ENCODE measurements at places on chromosomes 3 and 15.

DNA sequence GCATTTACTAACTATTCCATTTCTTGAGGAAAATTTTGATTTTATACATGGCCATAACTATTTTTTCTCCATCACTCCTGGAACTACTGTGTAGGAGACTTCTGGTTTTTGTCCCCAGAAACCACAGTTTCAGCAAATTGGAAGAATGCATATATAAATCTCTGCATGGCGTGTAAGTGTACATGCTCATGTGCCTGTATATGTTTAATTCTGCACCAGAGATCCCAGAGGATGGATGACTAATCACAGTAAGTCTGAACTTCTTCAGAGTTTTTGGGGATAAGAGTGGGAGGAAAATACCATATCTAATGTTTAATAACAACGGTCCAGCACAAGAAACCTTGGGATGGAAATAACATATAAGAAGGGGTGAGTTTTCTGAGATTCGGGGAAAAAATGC lies 10.9 kb upstream of the COL6A6 start:
- no peak for DNase-seq

DNA sequence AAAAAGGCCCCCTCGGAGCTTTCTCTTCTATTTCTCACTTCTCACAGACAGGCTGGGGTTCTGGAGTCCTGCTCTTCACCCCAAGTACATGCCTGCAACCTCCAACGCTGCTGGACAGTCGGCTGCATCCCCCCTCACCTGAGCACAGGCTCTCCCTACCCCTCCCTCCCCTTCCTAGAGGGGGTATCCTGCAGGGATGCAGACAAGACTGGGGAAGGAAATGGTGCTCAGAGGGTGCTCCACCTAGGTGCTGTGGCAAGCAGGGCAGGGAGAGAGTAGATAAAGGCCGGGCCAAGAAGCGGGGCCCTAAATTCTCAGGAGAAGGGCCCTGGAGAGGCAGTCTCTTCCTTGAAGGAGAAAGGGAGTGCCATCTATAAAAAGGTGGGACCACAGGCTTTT lies 7.0 kb upstream of the STRA6 start:
- no peak for DNase-seq

- no peak for DNase-seq
Measured at GRCh38 chr15:36497901-36498300, 81.5 kb upstream of the CDIN1 start.

GRCh38 chr3:107430214-107430995 lies 53.2 kb downstream of the CCDC54 start:
- peak; percentile 55 for DNase-seq

DNA sequence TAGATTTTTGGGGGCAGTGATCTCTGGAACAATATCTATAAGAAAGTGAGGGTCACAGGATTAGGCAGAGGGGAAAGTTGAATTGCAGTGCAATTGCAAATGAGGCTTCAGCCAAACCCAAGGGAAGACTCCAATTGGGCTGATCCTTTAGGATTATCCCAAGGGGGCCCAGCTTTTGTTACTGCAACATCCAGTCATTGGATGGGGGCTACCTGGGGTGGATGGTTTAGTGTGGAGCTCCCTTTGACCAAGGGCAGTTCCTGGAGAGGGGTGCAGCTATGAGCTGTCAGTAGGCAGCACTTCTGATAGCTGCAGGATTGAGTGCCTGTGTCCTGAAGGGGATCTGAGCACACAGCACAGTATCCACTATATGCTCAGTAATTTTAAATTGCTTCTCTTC lies 355.2 kb upstream of the AZI2 start:
- no peak for DNase-seq

DNA sequence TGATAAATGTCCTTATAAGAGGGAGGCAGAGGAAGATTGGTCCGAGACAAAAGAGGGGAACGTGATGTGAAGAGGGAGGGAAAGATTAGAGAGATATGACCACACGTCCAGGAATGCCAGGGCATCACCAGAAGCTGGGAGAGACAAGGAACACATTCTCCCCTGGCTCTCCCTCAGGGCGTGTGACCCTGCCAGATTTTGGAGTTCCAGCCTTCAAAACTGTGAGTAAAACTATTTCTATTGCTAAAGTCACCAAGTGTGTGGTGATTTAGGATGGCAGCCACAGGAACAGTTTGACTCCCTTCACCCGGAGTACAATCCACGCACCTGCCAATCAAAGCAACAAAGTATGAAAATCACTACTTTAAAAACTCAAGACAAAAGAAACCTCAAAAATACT lies 32.1 kb upstream of the TJP1 start:
- no peak for DNase-seq

GRCh38 chr3:161690299-161690620 lies 193.7 kb downstream of the OTOL1 start:
- DNase-seq, result no peak

GRCh38 chr3:127077505-127078064 lies 94.7 kb downstream of the PLXNA1 start:
- no peak for DNase-seq

- no peak for DNase-seq
Measured at GRCh38 chr15:88674661-88675060, 35.8 kb downstream of the ISG20 start.

GRCh38 chr15:70488002-70488605 lies 275.3 kb downstream of the UACA start:
- DNase-seq, result peak; percentile 8

GRCh38 chr3:122694966-122695365 lies 14.3 kb downstream of the PARP14 start:
- DNase-seq, result no peak

DNA sequence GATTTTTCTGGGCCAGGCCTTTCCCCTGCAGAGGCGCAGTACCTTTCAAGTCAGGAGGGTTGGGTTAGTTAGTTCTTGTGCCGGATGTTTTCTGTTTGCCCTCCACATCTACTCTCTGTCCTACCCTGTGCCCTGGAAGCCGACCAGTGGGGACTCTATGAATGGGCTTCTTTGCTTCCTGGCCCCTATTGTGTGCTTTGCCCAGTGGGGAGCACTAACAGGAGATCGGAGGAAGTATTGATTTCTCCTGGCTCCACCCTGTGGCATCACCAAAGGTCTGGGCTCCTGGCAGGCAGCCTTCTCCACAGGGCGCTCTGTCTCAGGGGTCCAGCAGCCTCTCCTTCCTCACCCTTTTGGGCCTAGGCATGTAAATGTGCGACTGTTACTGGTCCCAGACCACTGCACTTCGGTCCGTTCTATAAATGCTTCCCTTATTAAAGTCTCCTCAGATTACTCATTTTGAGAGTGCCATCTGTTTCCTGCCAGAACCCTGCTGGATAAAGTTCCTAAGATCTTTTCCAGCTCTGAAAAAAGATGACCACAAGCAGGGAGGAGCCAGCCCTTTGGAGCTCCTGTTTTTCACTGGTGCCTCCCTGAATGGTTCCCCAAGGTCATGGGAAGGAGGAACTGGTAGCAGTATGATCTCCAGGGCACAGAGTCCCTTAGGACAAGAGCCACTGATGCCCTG lies 44.5 kb downstream of the CTDSPL start:
- no peak for DNase-seq

GRCh38 chr3:17709236-17709810 lies 33.1 kb downstream of the TBC1D5 start:
- no peak for DNase-seq

DNA sequence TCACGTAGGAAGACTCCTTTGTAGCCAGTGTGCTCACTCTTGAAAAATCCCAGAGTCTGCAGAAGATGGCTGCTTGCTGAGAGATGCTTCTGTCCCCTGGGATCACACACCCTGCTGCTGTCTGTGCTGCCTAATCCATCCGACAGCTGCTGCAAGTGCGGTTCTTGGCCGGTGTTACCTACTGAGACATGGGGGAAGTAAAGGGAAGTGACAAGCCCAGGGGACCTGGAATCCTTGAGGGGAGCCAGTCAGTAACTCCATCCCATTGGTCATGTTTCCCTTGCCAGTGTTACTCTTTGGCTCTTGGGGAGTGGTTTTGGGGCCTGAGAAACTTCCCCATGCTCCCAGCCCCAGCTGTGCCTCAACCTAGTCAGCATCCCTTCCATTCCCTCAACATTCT lies 8.3 kb upstream of the CPNE9 start:
- no peak for DNase-seq

- DNase-seq, result no peak
Measured at GRCh38 chr3:65485826-65486469, 552.8 kb downstream of the MAGI1 start.

DNA sequence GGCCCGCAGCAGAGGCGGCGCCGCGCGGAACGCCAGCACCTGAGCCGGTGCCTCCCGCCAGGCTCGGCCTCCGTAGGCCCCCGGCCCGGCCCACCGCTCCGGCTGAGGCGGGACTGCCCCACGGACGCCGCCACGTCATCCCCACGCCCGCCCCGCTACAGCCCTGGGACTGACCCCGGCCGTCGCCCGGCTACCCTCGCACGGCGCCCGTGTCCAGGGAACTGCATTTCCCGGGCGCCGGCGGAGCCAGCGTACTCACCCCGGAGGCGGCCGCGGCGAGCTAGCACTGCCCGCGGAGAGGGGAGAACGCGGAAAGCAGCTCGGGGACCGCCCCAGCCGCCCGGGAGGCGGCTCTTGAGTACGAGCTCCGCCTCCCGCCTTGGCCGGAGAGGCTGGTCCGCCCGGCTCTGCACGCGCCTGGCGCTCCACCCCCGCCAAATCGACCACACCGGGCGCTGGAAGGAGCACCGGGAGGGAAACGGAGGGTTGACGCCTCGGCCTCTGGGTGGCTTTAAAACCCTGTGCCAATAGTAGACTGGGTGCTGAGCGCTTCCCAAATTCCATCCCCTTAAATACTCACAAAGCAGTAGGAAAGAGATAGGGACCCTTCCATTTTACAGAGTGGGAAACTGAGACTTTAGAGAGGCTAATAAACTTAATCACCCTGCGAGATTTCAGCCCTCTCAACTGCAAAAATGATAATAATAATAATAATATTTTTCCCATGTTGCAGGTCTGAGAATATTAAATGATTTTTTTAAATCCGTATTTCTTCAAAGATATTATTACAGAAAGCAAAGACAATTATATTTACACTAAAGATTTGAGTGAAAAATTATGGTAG lies at the start of gene B4GALT4:
Gene B4GALT4, minus strand, starts transcription at position 288 of the 844 bp plus-strand sequence. CDS start 10,779 bp downstream, outside the sequence.
- peak; percentile 55 for DNase-seq

GRCh38 chr3:187181454-187182170 lies 15.7 kb upstream of the RTP1 start:
- no peak for DNase-seq

GRCh38 chr15:69568173-69569009 lies 115.8 kb downstream of the RPLP1 start:
- DNase-seq, result no peak

- no peak for DNase-seq
Measured at GRCh38 chr15:42854576-42854975, 66.0 kb downstream of the TTBK2 start.

- DNase-seq, result no peak
Measured at GRCh38 chr15:95559875-95560394, 770.6 kb upstream of the NR2F2 start.

DNA sequence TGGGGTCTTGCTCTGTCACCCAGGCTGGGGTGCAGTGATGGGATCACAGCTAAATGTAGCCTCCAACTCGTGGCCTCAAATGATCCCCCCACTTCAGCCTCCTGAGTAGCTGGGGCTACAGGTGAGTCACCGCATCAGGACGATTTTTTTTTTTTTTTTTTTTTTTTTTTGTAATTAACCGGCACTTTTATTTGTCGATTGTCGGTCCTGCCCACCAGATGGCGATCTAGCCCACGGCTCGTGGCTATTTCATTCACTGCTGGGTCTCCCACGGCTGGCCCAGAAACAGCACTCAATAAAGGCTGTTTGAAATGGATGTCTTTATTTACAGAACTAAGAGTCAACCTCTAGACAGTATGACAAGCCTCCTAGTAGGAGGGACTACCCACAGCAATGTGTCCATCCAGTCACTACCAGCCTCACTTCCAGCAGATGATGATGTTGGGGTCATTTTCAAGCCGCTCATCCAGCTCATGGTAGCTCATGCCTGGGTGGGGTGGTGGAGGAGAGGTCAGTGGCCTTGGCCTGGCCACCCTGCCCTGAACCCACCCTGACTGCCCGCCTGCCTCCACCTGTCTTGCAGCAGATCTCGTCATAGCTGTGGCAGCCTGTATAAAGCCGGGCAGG lies 1.8 kb upstream of the ZMYND10 start:
- DNase-seq, result peak; percentile 16

DNA sequence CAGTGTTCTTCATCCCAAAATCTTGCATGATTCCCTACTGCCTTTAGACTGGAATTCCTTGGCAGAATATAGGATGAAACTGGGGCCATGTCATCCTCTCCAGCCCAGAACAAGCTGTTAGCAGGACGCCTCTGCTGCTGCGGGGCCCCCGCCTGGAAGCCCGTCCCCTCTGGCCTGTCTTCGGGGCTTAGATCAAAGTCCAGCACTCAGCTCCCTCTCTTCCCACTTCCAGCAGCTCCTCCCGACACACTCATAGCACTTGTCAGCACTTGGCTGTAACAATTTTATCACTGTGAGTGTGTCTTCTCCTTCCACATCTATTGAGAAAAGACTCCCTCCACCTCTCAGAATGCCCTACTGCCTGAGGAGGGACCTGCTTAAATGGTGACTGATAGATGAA lies 112.0 kb upstream of the HACD2 start:
- no peak for DNase-seq

DNA sequence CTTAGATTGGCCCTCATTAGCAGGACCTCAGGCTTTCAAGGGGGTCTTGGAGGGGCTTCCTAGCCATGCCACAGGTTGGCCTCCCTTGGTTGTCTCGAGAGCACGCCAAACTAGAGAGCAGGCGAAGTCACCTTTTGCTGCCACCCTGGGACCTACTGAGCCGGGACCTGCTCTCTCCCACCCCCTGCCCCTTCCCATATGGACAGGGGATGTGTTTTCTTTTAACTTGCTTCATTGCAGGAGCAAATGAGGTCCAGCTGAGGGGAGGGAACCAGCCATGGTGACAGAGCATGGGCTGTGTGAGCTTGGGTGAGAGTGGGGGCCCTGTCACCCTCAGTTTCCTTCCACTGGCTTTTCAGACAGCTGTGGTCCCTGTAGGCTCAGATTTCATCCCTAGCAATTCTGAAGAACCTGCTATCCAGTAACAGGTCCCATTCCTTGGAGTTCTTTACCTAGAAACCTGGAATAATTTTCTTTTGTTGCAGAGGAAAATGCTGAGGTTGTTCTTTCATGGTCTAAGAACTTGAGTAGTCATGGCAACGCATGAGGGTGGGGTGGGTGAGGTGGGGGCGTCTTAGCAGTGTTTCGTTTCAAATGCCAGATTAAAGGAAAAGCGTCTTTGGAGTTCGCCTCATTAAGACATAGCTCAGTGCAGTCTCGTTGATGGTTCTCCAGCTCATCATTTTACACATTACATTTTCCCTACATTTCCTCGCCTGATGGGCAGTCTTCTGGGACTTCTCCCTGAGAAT lies 20.1 kb upstream of the MAGEF1 start:
- DNase-seq, result no peak

DNA sequence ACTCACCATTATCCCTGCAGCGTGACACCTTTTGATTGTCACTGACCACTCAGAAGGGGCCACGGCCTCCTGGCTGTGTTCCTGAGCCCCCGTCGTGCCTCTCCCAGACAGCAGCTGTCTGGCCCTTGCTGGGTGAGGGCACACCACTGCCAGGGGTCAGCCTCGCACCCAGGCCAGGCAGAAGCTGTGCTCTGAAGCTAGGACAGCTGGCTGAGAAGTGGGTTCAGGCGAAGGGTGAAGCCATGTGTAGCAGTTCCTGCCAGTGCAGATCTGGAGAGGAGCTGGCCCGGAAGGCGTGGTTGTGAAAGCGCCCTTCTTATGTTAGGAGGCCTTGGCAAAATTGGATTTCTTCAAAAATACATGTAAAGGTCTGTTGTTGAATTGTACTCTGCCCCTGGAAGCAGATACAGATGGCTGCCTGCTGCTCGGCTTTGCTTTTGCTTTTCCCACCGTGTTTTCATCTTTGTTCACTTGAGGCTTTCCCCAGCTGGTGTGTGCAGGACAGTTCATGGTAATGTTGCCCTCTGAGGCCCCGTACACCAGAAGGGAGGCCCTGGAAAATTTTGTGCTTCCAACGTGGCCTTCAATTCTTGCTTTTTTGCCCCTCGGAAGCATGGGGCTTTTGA lies 49.1 kb downstream of the KLHL25 start:
- no peak for DNase-seq
